ENCODE measurements at places on chromosomes 3 and 15. TPM values are rescaled to one million over a fixed set of nuclear protein-coding genes. Genes with fewer than 3 reads are reported as not detected.
A peak's percentile ranks its signal among the peaks of the same experiment; 100 is the strongest.

- ATAC-seq: no peak
Observed at GRCh38 chr3:51916418-51916817, 13.3 kb upstream of the IQCF1 start.

GRCh38 chr3:128205558-128206145 is 52.4 kb downstream of the EEFSEC start:
- no peak for ATAC-seq

DNA sequence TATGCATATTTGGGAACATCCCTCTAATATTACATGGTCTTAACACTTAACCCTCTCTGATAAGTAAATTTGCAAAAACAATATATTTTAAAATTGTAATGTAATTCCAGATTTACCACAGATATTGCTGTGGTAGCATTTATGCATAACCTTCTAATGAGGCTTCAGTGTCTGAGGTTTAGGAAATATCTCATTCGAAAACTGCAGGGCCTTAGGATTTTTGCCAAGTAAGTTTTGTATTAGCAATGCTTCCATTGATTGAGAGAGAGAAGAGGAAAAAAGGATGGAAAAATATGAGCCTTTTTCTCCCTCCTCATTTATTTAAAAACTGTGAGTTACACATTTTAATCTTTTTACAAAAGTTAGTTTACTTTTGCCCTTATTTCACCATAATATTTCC is 294.6 kb downstream of the EPHA3 start:
- ATAC-seq: no peak

DNA sequence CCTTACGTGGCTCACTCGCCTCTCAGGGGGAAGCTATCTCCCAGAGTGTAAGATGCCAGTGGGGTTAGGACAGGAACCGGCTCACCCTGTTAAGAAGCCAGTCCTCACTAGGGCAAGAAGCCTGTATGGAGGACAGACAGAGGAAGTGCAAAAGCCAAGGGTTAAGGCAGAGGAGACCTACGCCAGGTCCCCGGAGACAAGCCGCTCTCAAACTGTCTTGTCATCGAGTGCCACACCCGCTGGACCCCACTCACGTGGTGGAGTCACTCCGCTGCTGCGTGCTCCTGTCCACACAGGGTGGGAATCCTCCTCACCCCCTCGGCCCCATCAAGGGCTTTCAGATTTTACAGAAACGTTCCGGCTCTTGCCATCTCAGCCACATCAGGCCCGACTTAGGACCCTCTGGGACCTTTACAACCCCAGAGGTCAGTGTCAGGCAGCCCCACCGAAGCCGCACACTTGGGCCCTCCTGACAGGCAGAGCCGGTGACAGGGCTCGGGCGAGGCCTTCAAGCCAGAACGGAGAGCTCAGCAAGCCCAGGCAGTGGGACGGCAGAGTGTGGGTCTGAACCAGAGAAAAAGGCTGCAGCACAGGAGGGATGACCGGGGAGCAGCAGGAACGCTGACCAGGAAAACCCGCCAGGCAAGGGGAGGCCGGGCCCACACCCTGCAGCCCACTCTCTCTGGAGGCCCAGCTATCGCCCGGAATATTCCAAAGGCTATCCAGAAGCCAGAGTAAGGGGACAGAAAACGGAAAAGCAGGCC is 61.7 kb downstream of the XXYLT1 start:
- peak; percentile 38 for ATAC-seq

DNA sequence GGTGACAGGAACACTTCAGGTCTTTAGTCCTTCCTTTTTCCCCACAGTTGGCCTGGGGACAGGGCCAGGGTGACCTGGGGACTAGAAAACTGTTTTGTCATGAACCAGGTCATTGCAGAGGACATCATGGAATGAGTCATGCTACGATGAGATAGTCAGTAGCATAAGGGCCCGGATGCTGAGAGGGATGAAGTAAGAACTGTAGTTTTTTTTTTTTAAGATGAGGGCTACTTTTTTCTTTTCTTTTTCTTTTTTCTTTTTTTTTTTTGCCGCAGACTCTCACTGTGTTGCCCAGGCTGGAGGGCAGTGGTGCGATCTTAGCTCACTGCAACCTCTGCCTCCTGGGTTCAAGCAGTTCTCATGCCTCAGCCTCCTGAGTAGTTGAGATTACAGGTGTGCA is 8.0 kb downstream of the MAP2K5 start:
- ATAC-seq: no peak

- no peak for ATAC-seq
Observed at GRCh38 chr3:100386437-100387074, 14.3 kb downstream of the TOMM70 start.

DNA sequence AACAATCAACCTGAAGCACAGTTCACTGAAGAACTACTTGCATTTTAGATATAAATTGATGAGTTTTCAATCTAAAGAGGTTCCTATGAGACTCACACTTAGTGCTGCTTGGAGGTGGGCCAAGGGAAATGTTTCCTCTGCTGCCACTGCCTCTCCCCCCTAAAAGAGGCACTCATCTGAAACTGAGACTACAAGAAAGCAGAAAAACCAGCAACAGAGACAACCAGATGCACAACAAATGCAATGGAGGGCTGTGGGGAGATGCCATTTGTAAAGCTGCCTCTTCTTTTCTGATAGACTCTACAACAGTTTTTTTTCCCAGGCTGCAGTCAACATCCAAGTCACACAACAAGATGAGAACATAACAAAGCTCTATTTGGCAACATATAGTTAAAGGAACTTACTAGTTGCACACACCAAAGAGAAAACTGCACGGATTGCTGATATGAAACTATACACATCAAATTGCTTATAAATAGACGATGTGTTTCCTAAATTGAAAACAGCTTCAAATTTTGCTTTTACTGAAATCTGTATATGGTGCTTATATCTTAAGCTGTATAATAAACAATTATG is 11.0 kb downstream of the TSPAN3 start:
- no peak for ATAC-seq

DNA sequence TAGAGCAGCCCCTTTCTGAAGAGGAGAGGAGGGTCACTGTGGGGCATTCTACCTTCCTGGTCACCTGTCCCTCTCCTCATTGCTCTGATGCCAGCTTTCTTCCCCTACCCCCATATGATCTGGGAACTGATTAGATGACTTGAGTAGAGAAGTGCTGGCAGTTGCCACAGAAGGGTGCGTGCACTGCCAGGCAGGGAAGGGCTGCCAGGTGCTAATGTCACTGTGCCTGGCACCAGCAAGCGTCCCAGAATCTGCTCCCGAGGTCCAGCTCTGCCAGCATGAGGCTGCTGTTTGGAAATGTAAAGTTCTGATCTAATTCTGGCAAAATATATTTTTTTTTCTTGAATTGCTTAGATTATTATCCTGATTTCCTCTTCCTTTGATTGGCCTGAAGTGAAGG is 52.8 kb downstream of the PPM1L start:
- ATAC-seq: no peak

GRCh38 chr3:14783480-14784086 is 35.2 kb upstream of the FGD5 start:
- ATAC-seq: no peak

GRCh38 chr3:141482245-141482922 is 4.4 kb upstream of the RASA2 start:
- no peak for ATAC-seq

Gene SPTBN5
- 2.1 TPM for total RNA-seq

Gene RBP2
- not detected for total RNA-seq

Gene LMAN1L
- total RNA-seq: not detected

Gene PARP15
- 0.56 TPM for total RNA-seq

Gene PTPRG
- total RNA-seq: 9.2 TPM

Gene MYL3
- total RNA-seq: 0.36 TPM

Gene CFAP92
- 0.80 TPM for total RNA-seq

Measured in esophagus mucosa (tissue), 1 donor.